ENCODE measurements at places on chromosomes 7 and 10. TPM values are rescaled to one million over a fixed set of nuclear protein-coding genes. Genes with fewer than 3 reads are reported as not detected.

ZNF804B gene
- 0.07 TPM for total RNA-seq

TLX1 gene
- 0.17 TPM for total RNA-seq

CNPY1 gene
- total RNA-seq = not detected

HOXA13 gene
- total RNA-seq = 1.5 TPM

SPAM1 gene
- total RNA-seq = not detected

ZNF425 gene
- 7.0 TPM for total RNA-seq

Data from type B pancreatic cell (in vitro differentiated cells).